Dermis blood vessel endothelial cell (primary cell): ENCODE measurements at places on chromosomes 7 and 10. TPM values are rescaled to one million over a fixed set of nuclear protein-coding genes. Genes with fewer than 3 reads are reported as not detected.

- DNase-seq: no peak
Observed at GRCh38 chr7:21071561-21072501, 285.1 kb upstream of the SP8 start.

GRCh38 chr10:113983552-113983951, 60.1 kb upstream of the ADRB1 start:
- DNase-seq: no peak

- peak; percentile 40 for DNase-seq
Observed at GRCh38 chr7:100509231-100509630, 25.5 kb downstream of the NYAP1 start.

The SPDYE2B gene
- not detected in 2 replicates for total RNA-seq

The PLPP4 gene
- under 0.01 TPM in 1 of 2 replicates, not detected in the other for total RNA-seq
